ENCODE measurements at places on chromosomes 5 and 9.

DNA sequence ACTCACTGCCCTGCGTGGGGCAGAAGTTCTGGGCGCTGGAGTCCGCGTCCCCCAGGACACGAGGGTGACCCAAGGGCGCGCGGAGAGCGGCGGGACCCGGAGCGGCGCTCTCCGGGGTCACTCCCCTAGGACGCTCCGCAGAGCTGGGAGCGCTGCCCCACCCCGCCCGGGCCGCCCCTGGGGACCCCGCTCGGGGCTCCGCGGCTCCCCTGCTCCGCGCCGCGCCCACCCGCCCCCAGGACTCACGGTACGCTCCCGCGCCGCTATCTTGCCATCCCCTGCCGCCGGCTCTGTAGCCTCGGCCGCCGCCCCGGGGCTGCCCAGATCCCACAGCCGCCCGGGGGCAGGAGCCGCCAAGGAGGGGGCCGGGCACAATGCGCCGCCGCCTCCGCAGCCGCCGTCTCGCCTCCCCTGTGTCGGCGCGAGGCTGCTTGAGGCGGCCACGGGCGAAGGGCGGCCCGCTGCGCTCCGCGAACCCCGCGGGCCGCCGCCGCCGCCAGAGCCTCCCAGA is 303 bp downstream of the LIFR start:
- DNase-seq: no peak

DNA sequence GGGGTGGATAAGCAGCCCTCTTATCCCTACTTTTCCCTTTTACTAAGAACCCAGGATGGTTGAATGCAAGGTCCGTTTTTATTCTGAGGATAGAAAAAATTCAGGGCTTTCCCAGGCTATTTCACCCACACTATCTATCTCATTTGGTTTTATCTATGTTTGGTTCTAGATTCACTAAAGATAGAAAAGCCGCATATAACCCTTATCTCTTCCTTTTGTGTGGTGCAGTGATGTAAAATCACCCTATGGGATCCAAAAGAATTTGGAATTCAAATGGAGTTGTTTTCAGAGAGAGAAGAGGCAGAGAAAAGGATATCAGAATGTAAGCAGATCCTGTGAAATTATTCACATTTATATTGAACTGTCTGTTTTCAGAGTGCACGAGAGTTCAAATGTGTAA is 236.3 kb upstream of the RFX3 start:
- DNase-seq: no peak

- no peak for DNase-seq
These were observed 51.5 kb upstream of the RNU6ATAC start for GRCh38 chr9:134215699-134216448.

- DNase-seq: no peak
These were observed 2.6 kb downstream of the SLC2A6 start for GRCh38 chr9:133476036-133476931.

DNA sequence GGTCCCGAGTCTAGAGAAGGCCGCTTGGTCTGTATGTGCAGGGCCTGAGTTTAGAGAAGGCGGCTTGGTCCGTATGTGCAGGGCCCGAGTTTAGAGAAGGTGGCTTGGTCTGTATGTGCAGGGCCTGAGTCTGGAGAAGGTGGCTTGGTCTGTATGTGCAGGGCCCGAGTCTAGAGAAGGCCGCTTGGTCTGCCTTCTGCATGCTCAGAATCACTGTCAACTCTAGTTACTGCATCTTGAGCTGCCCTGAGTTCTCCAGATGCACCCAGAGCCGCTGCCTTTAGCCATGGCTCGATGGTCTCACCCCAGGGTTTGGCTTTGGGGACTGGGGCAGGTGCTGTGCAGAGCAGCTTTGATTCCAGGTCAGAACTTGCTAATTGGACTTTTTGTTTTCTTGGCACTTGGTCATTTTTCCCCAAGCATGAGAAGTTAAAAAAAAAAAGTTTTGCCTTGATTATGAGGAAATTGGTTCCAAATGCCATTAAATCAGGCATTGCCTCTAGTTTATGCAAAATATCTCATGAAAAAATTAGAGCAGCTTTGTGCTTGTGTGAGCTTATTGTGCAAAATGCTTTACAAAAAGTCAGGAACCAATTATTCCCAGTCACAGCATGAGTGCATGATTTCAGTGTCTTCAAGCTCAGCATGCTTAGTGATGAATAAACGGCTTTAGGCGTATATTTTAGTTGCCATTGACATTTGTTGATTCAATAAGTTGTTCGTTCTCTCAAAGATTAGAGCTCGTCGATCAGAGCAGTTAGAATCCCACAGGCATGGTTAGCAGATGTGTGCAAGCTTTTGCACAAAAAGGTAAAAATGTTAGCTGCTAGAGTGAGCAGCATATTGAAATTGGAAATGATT is 25.4 kb upstream of the EXOC3 start:
- DNase-seq: no peak

GRCh38 chr5:132394667-132395259 is 25.3 kb downstream of the SLC22A5 start:
- no peak for DNase-seq

DNA sequence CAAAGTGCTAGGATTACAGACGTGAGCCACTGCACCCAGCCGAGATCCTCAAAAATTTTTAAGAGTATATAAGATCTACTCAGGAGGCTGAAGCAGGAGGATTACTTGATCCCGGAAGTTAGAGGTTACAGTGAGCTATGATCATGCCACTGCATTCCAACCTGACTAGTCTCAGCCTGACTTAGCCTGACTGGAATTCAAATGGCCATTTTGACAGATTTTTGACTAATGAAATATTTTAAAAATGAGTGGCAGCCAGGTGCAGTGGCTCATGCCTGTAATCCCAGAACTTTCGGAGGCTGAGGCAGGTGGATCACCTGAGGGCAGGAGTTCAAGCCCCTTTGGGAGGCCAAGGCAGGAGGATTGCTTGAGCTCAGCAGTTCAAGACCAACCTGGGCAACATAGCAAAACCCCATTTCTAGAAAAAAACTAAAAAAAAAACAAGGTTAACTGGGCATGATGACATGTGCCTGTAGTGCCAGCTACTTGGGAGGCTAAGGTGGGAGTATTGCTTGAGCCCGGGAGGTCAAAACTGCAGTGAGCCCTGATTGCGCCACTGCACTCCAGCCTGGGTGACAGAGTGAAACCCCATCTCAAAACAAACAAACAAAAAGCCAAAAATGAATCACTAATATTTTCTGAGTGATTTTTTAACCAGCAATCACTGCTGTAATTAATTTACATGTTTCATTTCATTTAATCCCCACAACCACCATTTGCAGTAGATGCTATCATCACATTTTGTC is 16.6 kb downstream of the ATOX1 start:
- DNase-seq: no peak

DNA sequence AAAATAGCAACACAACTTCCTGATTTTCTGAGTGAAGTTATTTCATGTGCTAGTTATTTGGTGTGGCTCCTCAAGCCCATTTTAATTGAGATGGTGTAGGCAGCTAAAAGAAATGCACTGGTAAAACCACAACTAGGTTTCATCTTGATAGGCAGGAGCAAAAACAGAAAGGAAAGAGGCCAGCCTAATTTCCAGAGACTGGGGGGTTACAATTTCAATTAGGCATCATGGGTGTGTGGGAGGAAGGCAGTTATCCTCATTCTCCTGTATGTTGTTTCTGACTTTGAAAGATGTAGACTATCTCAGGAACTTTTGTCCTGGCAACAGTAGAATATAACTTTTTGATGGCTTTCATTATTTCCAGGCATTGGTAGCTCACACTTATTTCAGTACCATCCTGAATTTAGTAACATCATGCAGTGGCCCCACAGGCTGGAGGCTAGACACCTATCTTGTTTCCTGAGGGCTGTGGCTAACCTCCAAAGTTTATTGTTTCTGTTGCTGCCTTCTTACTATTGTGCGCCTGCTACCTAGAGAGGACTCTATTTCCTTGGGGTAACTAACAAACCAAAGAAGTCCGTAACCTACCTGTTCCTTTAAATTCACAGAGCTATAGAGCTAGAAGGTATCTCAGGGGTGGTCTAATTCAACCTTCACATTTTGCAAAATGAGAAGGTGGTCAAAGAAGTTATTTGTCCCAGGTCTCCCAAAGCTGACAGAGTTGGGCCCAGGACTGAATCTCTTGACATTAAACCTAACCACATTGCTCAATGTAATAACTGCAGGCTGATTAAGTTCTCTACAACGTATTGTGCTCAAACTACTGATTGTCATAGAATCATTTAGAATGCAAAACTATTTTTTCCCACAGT is 42.4 kb downstream of the FYB1 start:
- no peak for DNase-seq

GRCh38 chr5:15516486-15516885 is 16.5 kb downstream of the FBXL7 start:
- no peak for DNase-seq

- DNase-seq: no peak
These were observed 262.7 kb downstream of the YTHDC2 start for GRCh38 chr5:113776168-113776567.

DNA sequence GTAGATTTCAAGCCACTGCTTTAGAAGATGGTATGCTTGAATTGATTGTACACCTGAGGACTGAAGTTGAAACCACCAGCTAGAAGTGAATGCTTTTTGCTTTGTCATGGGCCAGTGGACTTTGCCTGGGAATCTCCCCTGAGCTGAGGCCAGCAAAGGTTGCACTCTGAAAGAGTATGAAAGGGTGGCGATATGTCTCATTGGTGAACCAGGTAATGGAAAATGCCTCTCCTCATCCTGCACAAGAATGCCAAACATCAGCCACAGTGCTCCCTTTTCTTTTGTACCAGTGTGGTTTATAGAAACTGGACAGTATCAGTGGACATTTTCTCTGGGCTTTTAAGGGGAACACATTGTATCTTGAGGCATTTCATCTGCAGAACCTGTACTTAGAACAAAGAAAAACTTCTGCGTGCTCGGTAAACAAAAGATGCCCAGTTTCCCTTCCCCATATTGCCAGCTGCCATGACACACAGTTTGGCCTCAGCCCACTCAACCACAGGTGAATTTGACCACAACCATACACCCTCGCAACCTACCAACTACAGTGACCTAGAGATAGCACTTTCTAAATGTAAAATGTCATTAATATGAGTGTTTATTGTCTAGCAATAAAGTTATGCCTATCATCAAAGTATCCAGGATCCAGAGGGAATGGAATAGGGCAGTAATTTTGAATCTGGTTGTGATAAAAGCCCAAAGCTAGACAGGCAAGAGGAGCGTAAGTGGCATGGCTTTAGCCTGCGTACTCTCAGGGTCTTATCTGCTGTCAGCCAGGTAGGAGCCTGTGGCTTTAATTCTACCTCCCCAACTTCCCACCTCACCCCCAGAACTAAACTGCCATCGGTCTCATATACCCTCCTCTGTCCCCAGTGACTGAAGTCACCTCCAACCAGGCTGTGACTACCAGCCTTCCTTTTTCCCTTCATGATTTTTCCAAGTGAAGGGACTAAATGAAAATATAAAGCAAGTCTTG is 79.5 kb upstream of the LHFPL2 start:
- DNase-seq: no peak

DNA sequence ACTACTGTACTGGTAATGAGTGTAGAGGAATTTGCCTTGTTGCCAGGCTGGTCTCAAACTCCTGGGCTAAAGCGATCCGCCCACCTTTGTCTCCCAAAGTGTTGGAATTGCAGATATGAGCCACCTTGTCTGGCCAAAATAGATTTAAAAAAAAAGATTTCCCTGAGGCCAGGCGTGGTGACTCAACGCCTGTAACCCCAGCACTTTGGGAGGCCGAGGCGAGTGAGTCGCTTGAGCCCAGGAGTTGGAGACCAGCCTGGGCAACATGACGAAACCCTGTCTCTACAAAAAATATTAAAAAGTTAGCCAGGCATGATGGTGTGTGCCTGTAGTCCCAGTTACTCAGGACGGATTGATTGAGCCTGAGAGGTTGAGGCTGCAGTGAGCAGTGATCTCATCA is 62.5 kb downstream of the IPO11 start:
- no peak for DNase-seq

DNA sequence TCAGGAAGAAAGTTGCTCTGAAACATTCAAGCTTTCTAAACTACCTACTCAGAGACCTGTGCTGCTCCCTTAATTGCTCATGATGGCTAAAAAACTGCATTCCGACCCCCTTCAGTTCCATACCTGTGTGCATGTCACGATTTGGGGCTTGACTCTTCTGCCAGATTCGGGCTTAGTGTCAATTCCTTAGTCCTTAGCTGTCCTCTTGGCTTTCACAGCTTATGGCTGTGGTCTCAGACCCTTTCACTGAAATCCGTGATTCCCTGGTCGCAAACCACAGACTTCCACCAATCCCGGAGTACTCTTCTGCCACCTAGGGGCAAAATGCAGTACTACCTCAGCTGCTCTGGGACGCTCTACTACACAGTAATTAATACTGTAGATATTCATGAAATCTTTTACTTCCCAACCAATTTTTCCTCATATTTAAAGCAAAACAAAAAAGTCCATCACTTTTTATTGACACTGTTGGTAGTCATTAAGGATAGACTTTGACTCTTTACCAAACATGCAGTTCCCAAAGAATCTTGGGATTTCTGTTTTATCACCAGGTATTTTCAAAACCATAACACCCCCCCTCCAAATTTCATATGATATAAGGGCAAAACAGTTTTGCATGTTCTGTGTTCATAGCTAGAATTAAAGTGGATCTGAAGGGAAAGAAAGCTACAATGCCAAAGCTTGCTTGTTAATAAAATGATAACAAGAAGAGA is 617.4 kb downstream of the SLCO4C1 start:
- no peak for DNase-seq

GRCh38 chr9:115540091-115540490 is 422.1 kb upstream of the TNC start:
- DNase-seq: no peak

DNA sequence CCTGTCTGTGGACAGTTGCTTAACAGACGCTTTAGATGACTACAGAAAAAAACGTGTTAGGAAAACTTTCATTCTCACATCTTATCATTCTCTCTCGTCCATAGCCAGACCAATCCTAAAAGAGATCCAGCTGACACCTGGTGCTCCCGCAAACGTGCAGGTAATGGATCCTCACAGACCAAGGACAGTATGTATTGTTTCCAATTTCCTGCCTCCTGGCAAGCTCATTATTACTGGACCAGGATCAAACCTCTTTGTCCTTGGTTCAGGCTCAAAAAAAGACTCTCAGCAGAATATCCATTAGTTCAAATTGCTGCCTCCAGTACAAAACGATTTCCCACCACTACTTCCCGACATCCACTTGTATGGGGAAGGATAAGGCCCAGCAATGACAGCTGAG is 62.4 kb downstream of the SERINC5 start:
- DNase-seq: no peak

DNA sequence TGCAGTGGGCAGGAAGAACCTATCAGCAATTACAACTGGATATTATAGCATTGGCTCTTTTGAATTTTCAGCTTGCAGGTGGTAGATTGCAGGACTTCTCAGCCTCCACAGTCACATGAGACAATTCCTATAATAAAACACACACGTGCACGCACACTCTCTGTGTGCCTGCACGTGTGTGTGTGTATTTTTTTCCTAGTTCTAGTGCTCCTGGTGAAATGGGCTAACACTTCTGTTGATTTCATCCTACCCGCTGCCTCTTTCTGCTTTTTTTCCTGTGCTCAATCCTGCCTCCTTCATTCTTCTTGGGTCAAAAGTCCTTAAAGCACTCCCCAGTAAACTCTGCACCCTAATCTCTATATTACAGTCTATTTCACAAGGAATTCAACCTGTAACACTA is 320.1 kb downstream of the OSTF1 start:
- no peak for DNase-seq

- no peak for DNase-seq
These were observed 464.9 kb downstream of the ELAVL2 start for GRCh38 chr9:23361096-23361495.

GRCh38 chr5:39411985-39412384 is 12.8 kb downstream of the DAB2 start:
- DNase-seq: no peak
